CD8-positive, alpha-beta memory T cell (primary cell): ENCODE measurements at places on chromosomes 5 and 9. TPM values are rescaled to one million over a fixed set of nuclear protein-coding genes. Genes with fewer than 3 reads are reported as not detected.

Gene CCIN
- not detected for total RNA-seq

DNA sequence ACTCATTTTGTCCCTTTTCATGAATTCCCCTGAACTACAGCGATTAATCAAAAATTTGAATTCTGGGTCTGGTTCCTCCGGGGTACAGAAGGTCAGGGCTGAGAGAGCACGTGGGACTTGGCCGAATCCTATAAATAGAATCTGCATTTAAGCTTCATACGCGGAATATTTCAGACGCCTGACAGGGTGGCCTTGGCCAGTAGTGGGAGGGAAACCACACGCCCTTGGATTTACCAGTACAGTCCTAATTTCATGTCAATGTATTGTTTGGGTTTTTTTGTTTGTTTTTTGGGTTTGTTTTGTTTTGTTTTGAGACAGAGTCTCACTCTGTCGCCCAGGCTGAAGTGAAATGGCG, 21.5 kb upstream of the NIPBL start:
- no peaks in the 10 kb centered on the region for H3K27me3 ChIP-seq
- no peak overlapping the region for H3K4me3 ChIP-seq
- H3K4me1 ChIP-seq: no peaks in the 10 kb centered on the region
- no peak for DNase-seq
- H3K27ac ChIP-seq: no peak overlapping the region

DNA sequence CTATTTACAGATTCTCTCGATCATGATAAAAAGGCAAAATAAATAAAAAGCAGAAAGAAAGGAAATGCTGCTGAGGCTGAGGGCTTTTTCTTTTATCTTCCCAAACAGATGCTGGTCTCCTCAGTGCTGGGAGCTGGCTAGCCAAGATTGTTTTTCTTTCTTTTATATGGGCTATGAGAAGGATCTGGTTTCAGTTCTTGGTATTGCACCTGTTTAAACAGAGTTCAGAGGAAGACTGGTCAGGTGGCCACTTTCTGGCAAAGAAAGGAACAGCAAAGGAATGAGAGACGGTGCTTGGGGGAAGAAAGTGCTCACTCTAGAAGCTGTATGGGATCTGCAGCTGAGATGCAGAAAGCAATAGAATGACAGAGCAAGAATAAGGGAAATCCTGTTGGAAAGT, 88.9 kb downstream of the SLF1 start:
- H3K36me3 ChIP-seq: peaks cover 6% of the 10 kb centered on the region
- H3K4me1 ChIP-seq: no peaks in the 10 kb centered on the region
- H3K4me3 ChIP-seq: no peak overlapping the region
- no peak for DNase-seq
- no peak overlapping the region for H3K27ac ChIP-seq

- no peaks in the 10 kb centered on the region for H3K36me3 ChIP-seq
- no peaks in the 10 kb centered on the region for H3K27me3 ChIP-seq
- DNase-seq: no peak
- no peak overlapping the region for H3K4me3 ChIP-seq
- no peaks in the 10 kb centered on the region for H3K4me1 ChIP-seq
Measured at GRCh38 chr5:32960340-32961058, 249.4 kb downstream of the NPR3 start.

DNA sequence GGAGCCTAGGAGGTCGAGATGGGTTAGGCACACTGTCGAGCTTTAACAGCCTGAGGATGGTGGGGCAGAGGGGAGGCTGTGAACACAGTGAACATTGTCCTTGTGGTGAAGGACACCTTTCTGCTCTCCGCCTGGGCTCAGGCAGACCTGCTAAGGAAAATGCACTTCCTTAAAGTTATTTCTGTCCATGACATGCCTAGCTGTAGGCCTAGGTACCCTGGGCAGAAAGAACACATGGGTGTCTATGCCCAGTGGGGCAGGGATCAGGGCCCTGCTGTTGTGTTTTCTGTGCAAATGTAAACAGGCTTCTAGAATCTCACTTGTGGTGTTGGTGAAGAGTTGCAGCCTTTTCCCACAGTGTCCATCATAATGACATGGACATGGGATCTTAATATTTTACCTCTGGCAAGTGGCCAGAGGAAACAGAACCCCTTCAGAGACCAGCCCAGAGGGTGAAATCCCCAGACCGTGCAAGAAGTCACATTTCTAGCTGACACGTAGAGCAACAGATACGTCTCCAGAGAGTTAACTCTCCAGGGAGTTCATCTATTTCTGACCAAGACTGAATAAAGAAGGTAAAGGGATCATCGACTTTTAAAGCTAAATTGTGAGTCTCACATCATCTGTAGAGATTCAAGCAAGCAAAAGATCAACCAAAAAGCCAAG, 79.2 kb downstream of the C9orf152 start:
- no peaks in the 10 kb centered on the region for H3K36me3 ChIP-seq
- DNase-seq: no peak
- no peak overlapping the region for H3K4me3 ChIP-seq
- H3K27me3 ChIP-seq: no peaks in the 10 kb centered on the region

DNA sequence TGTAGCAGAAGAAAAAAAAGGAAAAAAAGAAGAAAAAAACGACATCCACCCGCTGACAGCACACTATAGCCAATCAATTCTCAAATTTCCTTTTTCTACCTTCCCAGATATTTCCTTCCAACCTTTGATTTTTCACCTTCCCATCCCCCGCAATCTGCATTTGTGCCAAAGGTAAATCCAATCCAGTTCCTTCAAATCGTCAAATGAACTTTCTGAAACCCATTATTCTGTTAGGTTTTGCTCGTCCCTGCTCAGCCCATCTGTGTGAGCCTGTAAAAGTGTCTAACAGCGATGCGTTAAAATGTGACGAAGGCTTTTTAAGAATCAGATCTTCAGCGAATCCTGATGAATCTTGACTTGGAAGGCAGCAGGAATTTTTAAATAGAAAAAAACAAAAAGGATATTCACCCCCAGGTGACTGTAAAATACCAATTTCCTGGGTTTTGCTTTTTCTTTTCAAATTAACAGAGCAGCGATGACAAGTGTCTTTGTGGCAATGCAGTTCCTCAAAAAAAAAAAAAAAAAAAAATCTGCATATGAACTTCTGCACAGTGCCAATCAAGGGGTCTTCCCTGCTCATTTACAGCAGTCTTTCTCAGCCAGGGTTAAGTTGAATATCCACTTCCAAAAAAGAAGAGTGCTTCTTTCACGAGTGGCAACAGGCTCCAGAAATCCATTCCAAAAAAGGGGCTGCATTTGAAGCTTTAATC, 367 bp upstream of the SHC3 start:
- H3K4me3 ChIP-seq: no peak overlapping the region
- H3K27me3 ChIP-seq: peaks cover 19% of the 10 kb centered on the region
- peaks cover 12% of the 10 kb centered on the region for H3K4me1 ChIP-seq
- DNase-seq: no peak

DNA sequence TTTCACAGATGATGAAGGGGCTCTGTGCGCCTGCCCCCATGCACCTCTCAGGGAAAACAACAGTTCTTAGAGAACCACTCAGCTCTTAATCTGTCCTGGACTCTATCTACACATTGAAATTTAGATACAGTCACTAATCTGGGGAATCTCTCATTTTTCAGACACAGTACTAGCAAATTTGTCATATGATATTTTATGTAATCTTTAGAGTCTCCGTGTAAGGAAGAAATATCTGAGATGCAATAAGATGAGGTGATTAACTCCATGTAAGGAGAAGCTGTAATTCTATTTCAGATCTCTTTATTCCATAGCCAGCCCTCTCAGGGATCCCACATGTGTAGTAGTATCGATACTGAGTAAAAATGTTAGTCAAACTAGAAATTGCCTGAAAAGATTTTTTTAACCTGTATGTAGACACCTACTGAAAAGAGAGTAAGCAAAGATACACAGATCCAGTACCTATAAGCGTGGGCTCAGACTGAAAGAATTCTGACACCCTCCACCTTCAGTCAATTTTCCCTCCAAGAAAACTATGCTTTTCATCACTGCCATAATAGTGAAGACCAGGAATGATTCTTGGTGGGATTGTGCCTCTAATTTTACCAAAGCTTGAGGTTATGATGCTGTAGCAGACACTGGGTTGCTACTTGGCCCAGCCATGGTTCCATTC, 279.6 kb upstream of the TMEM161B start:
- no peaks in the 10 kb centered on the region for H3K4me1 ChIP-seq
- no peak overlapping the region for H3K4me3 ChIP-seq
- DNase-seq: no peak
